ENCODE measurements at places on chromosomes 6 and 20.

- no peak for DNase-seq
Measured at GRCh38 chr6:14781772-14782525, 463.9 kb upstream of the JARID2 start.

DNA sequence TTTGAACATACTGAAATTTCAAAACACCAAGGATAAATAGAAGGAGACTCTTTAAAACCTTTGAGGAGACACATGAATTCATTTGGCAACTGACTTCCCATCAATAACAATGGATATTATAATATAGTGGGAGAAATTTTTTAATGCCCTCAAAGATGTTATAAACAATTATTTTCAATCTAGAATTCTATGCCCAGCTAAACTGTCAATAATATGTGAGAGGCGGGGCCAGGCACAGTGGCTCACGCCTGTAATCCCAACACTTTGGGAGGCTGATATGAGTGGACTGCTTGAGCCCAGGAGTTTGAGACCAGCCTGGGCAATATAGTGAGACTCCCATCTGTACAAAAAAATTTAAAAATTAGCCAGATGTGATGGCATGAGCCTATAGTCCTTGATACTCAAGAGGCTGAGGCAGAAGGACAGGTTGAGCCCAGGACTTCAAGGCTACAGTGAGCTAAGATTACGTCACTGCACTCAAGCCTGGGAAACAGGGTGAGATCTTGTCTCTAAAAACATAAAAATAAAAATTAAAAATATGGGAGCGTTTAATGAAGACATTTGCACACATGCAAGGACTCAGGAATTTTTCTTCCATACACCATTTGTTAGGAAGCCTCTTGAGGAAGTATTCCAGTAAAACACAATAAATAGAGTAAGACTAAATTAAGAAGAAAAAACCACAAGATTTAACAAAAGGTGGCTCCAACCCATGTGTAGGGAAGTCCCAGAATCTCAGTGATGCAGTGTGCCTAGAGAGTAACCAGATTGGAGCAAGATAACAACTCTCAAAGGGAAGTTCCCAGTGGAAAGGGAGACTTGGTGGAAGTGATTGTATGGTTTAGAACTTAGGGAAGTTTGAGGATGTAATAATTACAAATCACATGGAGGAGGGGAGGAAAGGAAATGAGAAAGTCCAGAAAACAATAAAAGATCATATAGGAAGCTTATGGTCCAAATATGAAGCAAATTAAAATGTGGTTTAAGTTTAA is 26.3 kb upstream of the ETV7 start:
- DNase-seq, result no peak

DNA sequence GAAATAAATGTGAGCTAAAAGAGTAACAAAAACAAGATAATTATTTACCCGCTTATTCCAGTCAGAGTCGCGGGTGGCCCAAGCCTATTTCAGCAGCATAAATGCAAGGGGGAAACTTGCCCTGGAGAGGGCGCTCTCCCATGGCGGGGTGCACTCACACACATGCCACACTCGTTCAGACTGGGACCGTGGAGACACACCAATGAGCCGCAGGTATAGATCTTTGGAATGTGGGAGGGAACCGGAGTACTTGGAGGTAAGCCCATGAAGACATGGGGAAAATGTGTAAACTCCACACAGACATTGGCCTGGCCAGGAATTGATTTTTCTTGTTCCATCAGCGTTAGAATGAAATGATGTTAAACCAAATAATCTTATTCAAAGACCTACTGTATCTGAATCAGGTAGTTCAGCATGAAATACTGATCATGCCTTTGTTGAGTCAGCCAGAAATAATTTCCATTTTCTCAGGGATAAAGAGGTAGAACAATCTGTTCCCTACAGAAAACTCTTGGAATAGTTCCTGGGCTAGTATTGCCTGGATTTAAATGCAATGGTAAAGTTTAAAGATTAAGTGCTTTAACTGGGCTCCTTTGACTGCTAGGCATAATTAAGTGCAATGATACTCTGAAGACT is 191.5 kb downstream of the MCHR2 start:
- no peak for DNase-seq

- no peak for DNase-seq
Measured at GRCh38 chr6:138440758-138441357, 36.8 kb downstream of the HEBP2 start.

DNA sequence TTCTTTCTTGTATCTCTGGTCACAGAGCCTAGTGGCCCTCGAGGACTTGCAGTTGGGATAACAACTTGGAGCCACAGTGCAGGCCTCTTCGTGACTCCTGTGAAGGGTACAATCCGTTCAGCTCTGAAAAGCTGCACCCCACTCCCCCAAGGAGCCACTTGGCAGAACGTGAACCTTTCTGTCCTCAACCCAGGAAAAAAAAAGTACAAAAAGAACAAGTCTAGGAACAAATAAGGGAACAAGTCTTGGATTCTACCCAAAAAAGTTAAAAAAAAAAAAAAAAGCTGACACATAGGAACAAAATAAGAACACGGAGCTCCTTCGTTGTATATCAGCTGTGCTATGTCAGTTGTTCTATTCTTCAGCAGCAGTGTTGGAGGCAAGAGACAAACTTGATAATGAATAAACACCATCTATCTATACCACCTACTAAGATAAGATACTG is 77.9 kb upstream of the TULP1 start:
- no peak for DNase-seq

GRCh38 chr6:109230453-109230852 is 135.1 kb downstream of the CEP57L1 start:
- no peak for DNase-seq

DNA sequence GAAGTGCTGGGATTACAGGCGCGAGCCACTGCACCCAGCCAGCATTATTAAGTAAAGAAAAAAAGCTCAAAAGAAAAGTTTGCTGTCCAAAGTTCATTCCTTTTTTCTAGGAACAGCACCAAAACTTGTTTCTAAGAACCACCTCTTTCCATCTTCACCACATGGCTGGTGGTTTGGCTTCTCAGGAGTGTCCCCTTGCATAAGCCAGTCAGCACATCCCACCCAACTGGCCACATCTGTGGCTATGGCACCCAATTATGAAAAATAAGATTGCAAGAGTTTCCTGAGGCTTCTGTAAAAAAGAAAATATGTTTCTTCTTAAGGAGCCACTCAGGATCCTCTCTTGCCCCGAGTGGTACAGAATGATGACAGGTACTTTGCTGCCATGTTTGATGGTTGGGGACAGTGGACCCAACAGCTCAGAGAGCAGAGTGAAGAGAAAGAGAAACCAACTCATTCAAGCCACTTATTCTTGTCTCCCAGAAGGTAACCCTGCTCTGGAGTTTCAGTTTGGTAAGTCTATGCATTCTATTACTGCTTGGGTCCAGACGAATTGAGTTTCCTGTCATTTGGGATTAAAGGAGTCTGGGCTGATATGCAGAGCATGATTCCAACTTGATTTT is 65.3 kb downstream of the PSMB1 start:
- DNase-seq, result no peak

GRCh38 chr6:51203504-51203903 is 384.8 kb downstream of the TFAP2B start:
- no peak for DNase-seq

DNA sequence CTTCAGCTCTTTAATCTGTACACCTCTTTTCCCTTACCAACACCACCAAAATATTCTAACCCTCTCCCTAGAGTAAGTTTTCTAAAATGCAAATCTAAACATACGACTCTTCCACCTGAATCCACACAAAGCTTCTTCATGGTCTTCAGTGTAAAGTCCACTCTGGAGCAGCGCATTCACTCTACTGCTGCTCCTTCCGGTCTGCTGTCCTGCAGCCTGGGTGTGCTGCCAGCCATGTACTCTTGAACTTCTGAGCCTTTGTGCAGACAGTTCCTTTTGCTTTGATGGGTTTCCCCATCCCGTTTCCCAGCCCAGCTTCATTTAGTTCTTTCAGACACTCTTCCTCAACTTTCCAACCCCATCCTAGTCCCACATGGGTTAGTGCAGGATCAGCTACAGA is 108.7 kb upstream of the SGK1 start:
- no peak for DNase-seq

GRCh38 chr20:14055127-14055742 is 59.9 kb downstream of the MACROD2 start:
- peak; percentile 39 for DNase-seq

DNA sequence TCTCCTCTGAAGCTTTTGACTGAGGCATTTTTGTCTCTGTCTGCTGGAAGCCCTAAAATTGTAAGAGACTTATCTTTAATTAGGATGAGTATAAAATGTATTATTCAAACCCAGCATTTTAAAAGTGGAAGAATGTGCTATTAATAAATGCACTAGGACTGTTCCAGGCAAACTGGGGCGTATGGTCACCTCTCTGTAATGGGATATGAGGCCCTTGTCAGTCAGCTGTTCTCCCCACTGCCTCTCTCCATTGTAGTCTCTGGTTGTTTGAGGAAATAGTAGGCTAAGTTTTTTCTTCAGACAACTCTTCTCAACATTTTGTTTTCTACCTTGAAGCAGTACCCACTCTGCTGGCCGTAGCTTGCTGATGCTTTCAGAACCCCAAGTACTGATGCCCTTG is 14.3 kb upstream of the DEF6 start:
- DNase-seq, result no peak

DNA sequence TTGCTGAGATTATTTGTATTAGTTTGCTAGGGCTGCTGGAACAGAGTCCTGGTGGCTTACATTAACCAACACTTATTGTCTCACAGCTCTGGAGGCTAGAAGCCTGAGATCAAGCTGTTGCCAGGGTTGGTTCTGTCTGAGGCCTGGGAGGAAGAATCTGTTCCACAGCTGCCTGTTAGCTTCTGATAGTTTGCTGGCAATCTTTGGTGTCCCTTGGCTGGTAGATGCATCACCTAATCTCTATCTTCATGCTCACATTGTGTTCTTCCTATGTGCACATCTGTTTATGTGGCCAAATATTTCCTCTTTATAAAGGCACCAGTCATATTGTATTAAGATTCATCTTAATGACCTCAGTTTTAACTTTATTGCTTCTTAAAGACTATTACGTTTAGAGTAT is 19.5 kb downstream of the SF3B5 start:
- DNase-seq, result no peak

DNA sequence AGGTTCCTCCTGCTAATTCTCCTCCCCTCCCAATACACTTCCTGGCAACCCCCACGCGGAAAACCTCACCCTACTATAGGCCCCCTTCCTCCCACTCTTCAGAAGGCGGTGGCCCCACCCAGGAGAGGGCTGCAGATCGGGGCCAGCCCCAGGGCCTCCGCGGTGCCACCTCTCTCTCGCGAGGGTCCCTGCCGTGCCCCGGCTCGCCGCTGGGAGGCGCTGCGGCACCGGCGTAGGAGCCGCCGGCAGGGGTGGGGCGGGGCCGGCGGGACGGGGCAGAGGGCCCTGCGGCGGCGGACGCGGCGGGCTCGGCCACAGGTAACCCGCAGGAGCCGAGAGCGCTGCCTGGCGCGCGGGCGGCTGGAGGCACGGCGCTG is at the start of gene ANKRD6:
ANKRD6 (plus strand) TSS at position 278 of the 377 bp plus-strand sequence. CDS start 133,825 bp downstream, outside the sequence.
- peak; percentile 80 for DNase-seq

GRCh38 chr20:9985773-9986172 is 49.0 kb upstream of the ANKEF1 start:
- no peak for DNase-seq

DNA sequence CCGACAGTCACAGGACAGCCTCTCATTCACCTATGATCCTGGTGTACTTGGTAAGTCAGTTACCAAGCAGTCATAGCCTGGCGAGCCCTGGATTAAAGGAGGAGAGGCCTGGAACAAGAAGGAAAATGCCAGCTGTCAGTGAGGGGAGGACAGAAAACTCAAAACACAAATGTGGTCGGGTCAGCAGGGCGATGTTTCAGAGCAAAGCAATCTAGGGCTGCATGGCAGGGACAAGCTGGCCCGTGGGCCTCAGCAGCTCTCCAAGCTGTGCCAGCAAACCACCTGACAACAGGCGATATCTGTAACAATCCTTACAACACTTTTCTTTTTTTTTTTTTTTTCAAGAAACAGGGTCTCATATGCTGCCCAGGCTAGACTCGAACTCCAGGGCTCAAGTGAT is 40.3 kb downstream of the MGME1 start:
- no peak for DNase-seq
